ENCODE measurements at places on chromosomes 1 and 21.

DNA sequence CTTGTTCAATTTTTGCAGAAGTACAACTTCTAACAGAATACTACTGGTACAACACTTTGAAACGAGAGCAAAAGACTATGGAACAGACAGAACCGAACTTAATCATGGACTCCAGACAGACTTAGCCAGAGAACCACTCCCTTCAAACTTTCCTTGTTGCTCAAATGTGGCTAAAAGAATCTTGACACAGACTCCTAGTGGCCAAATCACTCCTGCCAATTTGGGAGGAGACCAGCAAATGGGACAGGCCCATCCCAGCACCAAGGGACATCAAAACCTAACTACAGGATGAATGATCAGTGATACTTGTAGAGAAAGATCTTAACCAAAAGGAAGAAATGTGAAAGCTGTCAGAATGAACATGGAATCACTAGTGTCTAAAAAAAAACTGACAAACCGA, 154.0 kb downstream of the MATN1 start:
- DNase-seq = no peak

GRCh38 chr1:221031458-221032203, 152.4 kb downstream of the HLX start:
- DNase-seq = no peak

GRCh38 chr1:4741876-4742423, 87.5 kb downstream of the AJAP1 start:
- no peak for DNase-seq

GRCh38 chr1:10939654-10940450, 72.6 kb upstream of the TARDBP start:
- no peak for DNase-seq

- DNase-seq = no peak
These were observed 20.4 kb upstream of the TAS1R2 start for GRCh38 chr1:18879791-18880309.
